ENCODE measurements at places on chromosomes 4 and X. TPM values are rescaled to one million over a fixed set of nuclear protein-coding genes. Genes with fewer than 3 reads are reported as not detected.

FGF13 gene
- total RNA-seq, result 1.8 TPM

MAGEB2 gene
- total RNA-seq, result not detected

WDFY3 gene
- 58.8 TPM for total RNA-seq

DNA sequence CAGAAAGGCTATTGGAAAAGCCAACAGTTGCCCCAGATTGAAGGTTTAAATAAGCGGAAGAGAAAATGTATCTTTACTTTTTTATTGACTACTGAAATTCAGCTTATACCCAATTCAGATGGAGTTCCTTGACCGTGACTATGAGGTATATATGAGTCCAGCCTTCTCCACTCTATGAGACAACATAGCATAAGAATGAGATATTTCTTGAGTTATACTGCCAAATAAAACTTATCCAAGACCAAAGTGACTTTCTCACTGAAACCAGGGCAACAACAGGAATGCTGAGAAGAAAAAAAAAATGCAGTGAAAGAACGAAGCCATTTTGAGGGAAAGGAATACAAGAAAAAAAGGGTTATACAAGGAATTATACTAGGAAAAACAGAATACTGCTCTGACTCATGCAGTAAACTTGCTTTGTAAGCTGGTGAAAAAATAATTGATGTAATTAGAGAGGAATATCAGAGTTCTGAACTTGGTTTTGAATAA is 16.3 kb upstream of the PDK3 start:
- no peak overlapping the region for H3K4me3 ChIP-seq
- H3K27me3 ChIP-seq, result no peaks in the 10 kb centered on the region
- no peaks in the 10 kb centered on the region for H3K36me3 ChIP-seq
- no peak for DNase-seq
- no peaks in the 10 kb centered on the region for H3K4me1 ChIP-seq

DNA sequence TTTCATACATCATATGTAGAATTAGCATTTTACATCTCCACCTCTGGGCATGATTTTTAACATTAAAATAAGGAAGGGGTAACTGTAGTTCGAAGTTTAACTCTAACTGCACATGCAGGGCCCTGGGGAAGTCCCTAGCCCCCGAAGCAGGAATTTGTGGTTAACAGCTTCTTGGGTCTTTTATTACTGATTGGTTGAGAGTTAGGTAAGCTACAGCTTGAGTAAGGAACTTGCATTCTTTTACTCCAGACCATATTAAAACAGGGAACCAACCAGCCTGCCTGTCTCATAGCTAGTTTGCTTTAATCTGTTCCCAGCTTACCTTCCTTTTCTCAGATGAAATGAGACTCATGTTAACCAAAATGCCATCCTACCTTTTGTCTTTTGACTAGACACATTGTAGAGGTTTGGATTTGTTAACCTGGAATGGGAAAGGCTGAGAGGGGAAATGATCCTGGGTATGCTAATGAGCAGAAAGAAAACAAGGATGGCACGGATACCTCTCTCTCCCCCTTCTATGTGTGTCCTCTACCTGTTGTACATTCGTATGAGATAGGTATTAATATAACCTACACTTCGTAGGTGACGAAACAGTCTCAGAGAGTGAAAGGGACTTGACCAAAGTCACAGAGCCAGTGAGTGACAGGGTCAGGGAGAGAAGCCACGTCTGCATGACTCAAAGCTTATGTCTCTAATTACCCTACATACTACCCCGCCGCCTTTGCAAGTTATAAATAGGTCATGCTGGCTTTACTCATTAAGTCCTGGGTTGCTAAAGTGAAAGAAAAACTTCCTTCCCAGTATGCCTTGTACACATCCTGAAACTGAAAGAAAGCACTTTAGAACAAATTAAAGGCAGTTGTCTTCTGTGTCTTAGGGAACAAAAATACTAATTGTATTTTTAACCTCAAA is 119.5 kb upstream of the AFF2 start:
- DNase-seq, result peak; percentile 11
- no peak overlapping the region for H3K4me3 ChIP-seq
- no peaks in the 10 kb centered on the region for H3K4me1 ChIP-seq
- no peaks in the 10 kb centered on the region for H3K27me3 ChIP-seq
- no peak overlapping the region for H3K27ac ChIP-seq

DNA sequence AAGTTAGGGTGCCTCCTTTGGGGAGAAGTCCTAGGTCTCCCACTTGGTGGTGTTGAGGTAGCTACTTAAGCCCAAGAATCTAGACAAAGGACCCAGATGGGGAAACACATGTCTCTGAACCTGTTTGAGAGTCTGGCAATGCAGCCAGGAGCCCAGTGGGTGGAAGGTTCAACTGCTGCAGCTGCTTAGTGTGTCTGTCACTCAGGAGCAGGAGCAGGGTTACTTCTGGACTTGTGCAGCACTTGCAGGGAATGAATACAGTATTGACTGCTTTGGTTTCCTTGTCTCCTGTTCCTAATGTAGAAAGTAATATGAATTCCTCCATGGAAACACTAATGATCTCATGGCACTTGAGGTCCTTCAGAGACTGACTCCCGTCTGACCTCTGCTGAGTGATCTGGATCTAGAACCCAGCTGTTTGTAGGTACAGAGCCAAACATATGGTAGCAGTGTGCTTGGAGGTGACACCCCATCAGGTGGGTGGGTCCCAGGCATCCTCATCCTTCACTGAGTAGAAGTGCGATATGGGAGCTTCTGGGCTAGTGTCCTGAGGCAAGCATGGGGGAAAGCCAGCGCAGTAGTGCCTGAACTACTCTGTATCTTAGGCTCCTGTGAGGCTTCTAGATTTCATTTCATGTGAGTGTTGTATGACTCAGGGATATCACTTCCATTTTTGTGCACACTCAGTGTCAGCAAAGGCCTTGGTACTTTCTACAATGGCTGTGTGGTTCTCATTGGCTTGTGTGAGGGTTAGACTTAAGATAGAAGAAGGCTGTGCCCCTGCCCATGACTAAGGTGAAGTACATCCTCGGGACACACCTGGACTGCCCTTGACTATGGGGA is 85.0 kb upstream of the WDR1 start:
- no peaks in the 10 kb centered on the region for H3K27me3 ChIP-seq
- DNase-seq, result no peak
- H3K4me1 ChIP-seq, result no peaks in the 10 kb centered on the region
- no peaks in the 10 kb centered on the region for H3K36me3 ChIP-seq
- H3K27ac ChIP-seq, result no peak overlapping the region

- no peaks in the 10 kb centered on the region for H3K27me3 ChIP-seq
- peaks cover 44% of the 10 kb centered on the region for H3K4me1 ChIP-seq
- no peak for DNase-seq
Observed at GRCh38 chr4:87390551-87390890, 467 bp downstream of the HSD17B11 start.

All from transverse colon (tissue), 4 donors.